ENCODE measurements at places on chromosomes 3 and 15.

GRCh38 chr3:81425198-81425868 is 336.1 kb downstream of the GBE1 start:
- DNase-seq, result no peak

DNA sequence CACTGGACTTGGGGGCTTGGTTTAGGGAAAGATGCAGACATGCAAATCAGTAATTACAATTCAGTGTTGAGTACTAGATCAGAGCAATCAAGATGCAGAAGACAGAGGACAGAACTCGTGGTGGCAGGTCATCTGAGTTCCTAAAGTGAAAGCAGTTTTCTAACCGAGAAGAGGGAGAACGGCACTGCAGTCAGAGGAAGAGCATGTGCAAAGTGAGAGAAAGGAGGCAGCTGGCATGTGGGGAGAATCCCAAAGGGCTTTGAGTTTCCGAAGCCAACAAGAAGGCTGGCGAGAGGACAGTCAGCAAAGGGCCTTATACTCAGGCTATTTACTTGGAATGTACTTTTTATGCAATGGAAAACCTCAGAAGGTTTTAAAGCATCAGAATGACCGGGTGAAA is 87.0 kb downstream of the ANP32A start:
- no peak for DNase-seq

DNA sequence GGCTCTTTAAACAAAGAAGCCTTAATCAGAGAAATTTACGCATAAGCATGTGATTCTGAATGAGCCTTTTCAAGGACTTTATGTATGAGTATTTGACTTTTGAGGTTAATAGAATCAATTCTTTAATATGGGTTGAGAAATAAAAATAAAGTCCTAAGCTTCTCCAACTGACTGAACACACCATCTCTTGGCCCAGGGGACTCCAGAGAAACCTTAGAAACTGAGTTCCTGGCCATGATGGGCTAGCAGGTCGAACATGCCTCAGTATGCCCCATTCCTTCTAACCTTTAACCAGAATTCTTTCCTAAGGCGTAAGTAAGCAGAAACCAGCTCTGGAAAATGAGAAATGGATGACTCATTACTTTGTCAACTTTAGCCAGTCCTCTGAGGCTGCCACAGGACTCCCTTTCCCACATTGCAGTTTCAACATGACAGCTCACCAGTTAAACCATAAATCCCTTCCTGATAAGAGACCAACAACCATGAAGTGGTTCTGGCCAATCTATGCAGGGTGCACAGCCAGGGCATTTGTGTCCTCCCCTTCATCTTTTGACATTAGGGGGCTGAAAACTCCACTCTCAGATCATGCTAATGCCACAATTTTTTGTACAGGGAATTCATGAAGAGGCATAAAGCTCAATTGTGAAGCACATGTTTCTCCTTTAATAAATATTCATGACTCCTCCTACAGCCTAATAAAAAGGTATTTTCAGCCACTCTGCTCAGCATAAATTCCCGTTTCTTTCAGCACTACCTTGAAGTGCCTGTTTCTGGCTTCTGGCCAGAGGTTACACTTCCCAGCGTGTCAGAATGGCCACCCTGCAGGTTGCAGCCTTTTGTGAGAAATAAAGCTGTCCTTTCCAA is 33.3 kb downstream of the TM4SF18 start:
- no peak for DNase-seq

DNA sequence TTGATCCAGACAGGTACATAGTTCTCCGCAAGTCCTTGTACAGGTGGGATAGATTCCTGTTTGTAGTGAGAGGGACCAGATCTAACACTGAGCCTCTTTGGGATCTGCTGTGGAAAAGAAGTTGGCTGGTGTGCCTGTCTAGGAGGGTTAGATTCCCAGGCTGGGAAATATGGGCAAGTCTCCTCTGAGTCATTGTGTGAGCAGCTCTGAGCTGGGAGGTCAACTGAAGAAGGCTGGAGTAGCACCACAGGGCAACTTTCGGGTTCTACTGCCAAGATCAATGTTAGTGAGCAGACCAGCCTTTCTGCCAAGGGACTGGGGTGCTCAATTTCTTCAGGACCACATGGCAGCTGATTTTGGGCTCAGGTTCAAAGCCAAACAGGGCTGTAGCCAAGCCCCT is 33.4 kb downstream of the CLDN1 start:
- DNase-seq, result no peak

DNA sequence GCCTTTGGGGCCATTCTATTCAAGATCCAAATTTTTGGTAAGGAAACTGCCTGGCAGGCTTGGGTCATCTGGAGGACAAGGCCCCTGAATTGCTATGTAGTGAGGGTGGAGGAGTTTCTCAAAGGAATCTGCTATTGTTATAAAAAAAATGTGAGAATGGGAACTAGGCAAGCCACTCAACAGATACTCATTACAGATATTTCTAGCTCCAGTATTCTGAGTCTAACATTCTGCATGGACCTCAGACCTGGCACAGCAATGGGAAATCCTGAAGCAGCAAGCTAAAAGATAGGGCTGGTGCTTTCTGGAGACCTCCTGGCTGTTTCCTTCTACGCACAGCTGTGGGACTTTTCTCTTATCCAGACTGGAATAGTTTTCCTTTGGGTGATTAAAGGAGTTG is 430.7 kb upstream of the RBMS3 start:
- DNase-seq, result no peak

- no peak for DNase-seq
These were observed 28.3 kb downstream of the ALS2CL start for GRCh38 chr3:46664971-46665762.

GRCh38 chr3:50632450-50632849 is 15.5 kb downstream of the MAPKAPK3 start:
- DNase-seq, result no peak

GRCh38 chr3:51400166-51400565 is 9.1 kb downstream of the RBM15B start:
- DNase-seq, result no peak

- DNase-seq, result no peak
These were observed 47.5 kb downstream of the NMD3 start for GRCh38 chr3:161268601-161269000.

GRCh38 chr15:36371509-36371908 is 207.9 kb upstream of the CDIN1 start:
- DNase-seq, result no peak

- no peak for DNase-seq
These were observed 64.3 kb upstream of the GATM start for GRCh38 chr15:45442507-45443135.
